ENCODE measurements at places on chromosomes 3 and 15.
A peak's percentile ranks its signal among the peaks of the same experiment; 100 is the strongest.

DNA sequence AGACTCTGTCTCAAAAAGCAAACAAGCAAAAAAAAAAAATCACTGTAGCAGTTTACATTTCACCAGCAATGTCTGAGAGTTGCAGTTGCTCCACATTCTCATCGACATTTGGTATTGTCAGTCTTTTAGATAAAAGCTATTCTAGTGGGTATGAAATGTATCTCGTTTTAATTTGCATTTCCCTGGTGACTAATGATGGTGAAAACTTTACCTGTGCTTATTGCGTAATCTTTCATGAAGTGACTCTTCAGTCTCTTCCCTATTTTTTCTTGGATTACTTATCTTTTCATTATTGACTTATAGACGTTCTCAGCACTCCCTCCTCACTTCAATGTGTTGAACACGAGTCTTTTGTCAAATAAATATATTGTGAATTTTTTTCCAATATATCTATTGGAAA is 37.2 kb upstream of the CLSTN2 start:
- DNase-seq, result no peak

GRCh38 chr15:65051266-65051665 is 6.1 kb downstream of the SLC51B start:
- no peak for DNase-seq

DNA sequence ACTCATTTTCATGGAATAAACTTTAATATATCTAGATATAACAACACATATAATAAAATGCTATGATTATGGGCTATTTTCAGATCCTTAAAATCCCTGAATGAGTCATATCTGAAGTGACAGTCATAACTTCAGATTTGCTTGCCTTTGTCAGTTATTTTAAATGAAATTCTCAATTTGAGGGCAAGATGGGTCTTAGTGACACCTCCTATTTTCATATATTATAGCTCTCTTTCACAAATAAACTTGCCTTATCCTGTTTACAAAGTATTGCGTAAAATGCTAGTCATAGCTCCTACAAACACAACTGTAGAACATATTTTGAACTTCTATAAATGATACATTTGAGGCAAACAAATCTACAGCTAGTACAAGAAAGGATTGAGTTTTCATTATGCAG is 6.2 kb upstream of the THRB start:
- DNase-seq, result no peak

DNA sequence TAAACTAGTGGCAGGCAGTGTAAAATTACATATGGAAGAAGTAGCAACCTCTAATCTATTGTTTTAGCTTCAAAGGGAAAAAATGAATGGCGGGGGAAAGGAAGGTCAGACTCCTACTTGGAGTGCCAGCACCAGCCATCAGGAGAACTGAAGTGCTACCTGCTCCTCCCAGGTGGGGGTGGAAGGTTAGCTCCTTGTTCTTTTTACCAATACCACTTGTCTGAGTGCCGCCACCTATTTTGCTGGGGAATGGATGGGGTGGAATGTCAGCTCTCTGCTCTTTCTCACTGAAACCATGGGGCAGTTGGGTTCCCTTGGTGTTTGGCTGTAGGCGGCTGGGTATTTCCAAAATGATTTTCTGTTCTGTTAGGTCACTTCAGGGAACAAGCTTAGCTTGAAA is 428.7 kb upstream of the EPHA3 start:
- DNase-seq, result no peak

GRCh38 chr15:75625542-75626347 is at the start of gene SNUPN:
Gene SNUPN (minus strand): TSS chr15:75625725. CDS start chr15:75621051, 4,674 bp downstream.
- DNase-seq, result peak; percentile 84

DNA sequence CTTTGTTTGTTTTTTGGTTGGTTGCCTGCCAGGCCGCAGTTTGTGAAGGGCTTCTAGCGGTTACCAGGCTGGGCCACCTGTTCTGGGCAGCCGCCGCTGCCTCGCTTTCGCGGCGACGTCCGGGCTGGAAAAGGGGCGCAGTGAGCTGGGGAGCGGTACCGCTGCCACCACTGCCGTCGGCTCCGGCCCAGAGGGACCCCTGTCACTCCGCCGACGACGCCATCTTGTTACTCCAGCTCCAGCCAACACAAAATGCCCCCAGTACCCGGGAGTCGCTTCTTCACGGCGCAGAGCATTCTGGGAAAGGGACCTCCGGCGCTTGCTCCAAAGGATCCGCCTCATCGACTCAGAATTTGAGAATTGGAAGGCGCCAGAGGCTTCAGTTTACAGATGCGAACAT is 238.8 kb downstream of the CDIN1 start:
- no peak for DNase-seq

- no peak for DNase-seq
These were observed 117.0 kb upstream of the ARL6 start for GRCh38 chr3:97647441-97647982.

- no peak for DNase-seq
These were observed 244.1 kb upstream of the PDZRN3 start for GRCh38 chr3:73868688-73869315.

- DNase-seq, result no peak
These were observed 65.5 kb downstream of the MYO1E start for GRCh38 chr15:59307165-59307537.

DNA sequence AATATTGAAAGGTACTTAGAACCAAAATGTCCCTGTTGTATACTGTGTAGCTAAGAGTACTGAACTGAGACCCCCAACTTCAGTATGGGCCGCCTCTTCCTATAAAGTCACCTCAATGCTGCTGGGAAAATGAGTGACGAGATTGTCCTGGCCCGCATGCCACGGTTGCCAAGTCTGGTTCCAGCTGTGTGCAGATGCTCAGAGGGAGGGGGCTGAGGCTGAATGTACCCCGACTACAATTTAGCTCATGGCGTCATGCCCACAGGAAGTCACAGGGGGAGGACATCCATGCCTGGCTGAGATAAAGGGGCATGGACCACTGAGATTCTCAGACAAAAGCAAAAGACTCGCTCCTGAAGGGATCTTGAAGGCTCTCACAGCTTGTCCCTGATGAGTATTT is 271.1 kb downstream of the NTRK3 start:
- no peak for DNase-seq

DNA sequence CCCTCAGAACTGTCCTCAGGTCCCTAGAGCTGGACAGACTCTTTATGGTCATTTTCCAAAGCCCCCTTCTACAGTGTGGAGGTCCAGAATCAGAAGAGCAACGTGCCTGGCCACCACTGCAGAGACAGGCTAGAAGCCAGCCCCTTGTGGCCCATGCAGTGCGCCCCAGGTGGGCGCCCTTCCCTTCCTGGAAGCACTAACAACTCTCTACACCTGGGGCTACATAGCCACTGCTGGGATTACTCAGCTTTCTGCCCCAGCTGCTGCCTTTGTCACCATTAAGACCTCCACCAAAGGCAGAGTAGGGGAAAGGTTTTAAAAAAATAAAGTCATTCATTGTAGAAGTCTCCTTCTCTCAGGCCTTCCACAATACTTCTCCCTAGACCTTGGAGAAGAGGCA is 2.3 kb downstream of the RASGRP1 start:
- no peak for DNase-seq

DNA sequence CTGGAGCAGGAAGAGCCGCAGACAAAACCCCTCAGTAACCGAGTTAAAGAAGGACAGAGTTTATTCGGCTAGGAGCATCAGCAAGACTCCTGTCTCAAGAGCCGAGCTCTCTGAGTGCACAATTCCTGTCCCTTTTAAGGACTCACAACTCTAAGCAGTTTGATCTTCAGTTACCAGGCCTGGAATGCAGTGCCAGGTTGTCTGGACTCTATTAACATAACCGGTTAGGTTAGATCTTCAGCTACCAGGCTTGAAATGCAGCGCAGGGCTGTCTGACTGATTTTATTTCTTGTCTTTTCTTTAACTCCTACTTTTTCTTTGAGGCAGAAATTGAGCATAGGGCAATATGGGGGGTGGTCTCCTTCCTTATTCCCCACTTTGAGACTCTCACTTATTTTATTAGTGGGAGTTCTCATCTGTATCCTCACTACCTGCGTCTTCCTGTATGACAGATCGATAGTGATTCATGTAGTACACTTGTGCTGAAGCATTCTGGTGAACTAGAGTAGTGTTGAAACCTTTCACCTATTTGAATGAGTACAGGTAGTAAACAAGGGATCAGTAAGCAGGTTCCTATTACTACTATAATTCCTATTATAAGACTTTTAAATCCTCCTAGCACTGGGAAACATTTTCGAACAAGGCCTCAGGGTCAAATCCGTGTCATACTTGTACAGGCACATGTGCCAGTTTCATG is 325.0 kb downstream of the CGGBP1 start:
- no peak for DNase-seq

DNA sequence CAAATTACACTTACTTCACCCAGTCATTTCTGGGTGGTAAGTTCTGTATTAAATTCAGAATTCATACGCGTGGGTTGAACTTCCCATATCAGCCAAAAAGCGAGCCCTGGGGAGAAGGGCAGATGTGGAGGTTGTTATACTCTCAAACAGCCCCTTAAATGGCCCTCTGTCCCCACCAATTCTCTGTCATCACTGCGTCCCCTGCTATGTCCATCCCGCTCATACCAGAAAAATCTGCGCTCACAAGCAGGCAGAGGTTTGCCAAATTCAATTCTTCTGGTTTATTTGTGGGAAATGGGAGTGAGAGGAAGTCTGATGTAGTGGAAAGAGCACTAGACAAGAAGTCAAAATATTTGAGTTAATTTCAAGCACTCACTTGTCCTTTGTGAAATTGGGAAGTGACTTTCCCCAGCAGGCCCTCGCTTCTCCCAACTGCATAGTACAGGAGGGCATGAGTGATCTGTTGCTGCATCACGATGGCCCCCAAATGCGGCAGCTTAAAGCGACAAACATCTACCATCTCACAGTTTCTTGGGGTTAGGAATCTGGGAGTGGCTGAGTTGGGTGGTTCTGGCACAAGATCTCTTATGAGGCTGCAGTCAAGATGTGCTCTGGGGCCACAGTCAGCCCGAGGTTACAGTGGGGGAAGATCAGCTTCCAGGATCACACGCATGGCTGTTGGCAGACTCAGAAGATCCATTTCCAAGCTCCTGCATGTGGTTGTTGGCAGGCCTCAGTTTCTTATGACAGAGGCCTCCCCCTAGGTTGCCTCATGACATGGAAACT is 67.7 kb downstream of the CPN2 start:
- no peak for DNase-seq

- no peak for DNase-seq
These were observed 75.4 kb upstream of the POMGNT2 start for GRCh38 chr3:43181202-43181821.

DNA sequence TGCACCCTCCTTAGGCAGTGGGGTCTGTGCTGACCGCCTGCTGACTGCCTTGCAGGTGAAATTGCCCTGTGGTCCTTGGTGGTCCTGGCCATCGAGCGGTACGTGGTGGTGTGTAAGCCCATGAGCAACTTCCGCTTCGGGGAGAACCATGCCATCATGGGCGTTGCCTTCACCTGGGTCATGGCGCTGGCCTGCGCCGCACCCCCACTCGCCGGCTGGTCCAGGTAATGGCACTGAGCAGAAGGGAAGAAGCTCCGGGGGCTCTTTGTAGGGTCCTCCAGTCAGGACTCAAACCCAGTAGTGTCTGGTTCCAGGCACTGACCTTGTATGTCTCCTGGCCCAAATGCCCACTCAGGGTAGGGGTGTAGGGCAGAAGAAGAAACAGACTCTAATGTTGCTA is 2.4 kb downstream of the RHO start:
- no peak for DNase-seq

GRCh38 chr3:127768346-127769008 is 53.8 kb downstream of the MGLL start:
- DNase-seq, result no peak

DNA sequence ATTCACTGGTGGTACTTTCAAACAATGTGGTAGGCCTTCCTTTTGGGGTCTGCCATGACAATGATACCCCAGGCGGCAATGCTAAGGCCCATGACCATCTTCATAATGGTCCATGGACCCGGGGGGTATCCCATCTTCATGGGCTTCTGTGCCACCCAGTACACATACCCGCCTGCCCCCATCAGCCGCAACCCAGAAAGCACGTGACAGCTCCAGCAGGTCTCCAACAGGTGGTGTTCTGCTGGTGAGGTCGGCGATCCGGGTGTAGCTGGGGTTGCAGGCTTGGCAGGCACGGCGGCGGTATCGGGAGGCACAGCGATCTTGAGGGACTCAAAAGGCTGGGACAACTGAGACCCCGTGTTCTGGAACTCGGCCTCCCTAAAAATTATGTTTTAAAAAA is 214.5 kb downstream of the SNRPN start:
- no peak for DNase-seq

DNA sequence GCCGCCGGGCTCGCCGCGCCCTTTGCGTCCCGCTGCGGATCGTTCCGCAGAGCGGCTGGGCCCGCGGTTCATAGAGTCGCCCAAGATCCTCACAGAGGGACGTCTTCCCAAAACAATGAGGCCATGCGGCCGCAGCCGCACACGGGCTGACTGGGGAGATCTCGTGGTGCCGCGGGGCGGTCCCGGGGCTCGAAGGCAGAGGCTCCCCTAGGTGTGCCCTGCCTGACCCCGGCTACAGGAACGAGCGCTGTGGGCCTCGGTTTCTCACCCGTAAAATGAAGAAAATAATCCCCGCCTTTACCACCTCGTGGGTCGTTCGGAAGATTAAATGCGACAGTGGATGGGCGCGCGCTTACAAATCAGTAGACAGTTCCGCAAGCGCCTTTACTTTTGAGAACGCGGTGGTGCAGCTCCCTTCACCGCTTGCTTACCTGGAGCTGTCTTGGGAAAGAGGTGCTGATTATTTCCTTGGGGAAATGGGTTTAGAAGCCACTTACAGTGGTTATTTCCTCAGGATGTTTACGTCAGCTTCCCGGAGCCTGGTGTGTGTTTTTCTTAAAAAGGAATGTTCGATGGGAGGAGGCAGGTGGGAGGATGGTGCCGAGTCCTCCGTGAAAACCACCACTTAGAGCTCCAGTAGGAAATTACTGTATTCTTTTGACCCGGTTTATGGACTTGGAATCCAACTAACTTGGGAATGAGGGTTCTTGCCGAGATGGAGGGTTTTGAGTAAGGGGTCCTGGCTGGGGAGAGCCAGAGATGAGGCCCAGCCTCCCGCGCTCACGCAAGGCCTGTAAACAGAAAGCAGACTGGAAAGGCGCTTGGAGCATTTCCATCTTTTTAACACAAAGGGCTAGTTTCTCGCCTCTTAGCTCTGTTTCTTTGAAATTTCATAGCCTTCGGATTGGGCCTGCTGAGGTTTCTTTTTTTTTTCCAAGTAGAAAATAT is 1.9 kb upstream of the MEX3B start:
- no peak for DNase-seq

GRCh38 chr3:111610612-111611054 is 15.5 kb upstream of the ZBED2 start:
- no peak for DNase-seq

DNA sequence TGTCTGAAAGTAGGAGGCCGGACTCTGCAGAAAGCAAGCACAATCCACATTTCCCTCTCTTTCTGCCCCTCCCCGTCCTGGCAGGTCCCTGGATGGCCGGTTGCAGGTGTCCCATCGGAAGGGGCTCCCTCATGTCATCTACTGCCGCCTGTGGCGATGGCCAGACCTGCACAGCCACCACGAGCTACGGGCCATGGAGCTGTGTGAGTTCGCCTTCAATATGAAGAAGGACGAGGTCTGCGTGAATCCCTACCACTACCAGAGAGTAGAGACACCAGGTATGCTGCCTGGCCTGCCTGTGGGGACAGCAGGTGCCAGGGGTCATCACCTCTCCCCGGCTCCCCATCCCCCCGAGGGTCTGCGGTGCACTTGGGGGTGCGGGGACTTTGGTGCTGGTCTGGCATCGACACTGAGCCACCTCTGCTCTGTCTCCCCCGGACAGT is 89.6 kb downstream of the AAGAB start:
- no peak for DNase-seq

- DNase-seq, result no peak
These were observed 15.7 kb upstream of the DYNC1LI1 start for GRCh38 chr3:32586356-32586755.

- DNase-seq, result no peak
These were observed 49.5 kb upstream of the HACD2 start for GRCh38 chr3:123634149-123635051.

GRCh38 chr15:42549032-42549491 is 424 bp downstream of the HAUS2 start:
- DNase-seq, result no peak

Measured in stimulated activated CD8-positive, alpha-beta memory T cell treated with anti-CD3 and anti-CD28 coated beads, Interleukin-7, amount 100 ng/mL, for 24 hours (primary cell).